Renal cortical epithelial cell (primary cell): ENCODE measurements at places on chromosomes 11 and 22. TPM values are rescaled to one million over a fixed set of nuclear protein-coding genes. Genes with fewer than 3 reads are reported as not detected.

Gene GSTT4
- total RNA-seq, result not detected in 2 replicates

Gene OR8G1
- not detected in 2 replicates for total RNA-seq

Gene DBX1
- total RNA-seq, result not detected in 2 replicates

Gene MFRP
- not detected in 2 replicates for total RNA-seq

Gene OR52E8
- not detected in 2 replicates for total RNA-seq

Gene SMCO4
- 15.6 and 17.5 TPM in 2 replicates for total RNA-seq

Gene MRGPRX4
- not detected in 2 replicates for total RNA-seq

Gene TMEM121B
- total RNA-seq, result 0.10 TPM in 1 of 2 replicates, not detected in the other

Gene TRIM49B
- total RNA-seq, result not detected in 2 replicates

Gene MTCH2
- total RNA-seq, result 104 and 109 TPM in 2 replicates

Gene OR4X1
- not detected in 2 replicates for total RNA-seq

Gene CADM1
- 12.7 and 65.4 TPM in 2 replicates for total RNA-seq
